ENCODE measurements at places on chromosomes 1 and 21. TPM values are rescaled to one million over a fixed set of nuclear protein-coding genes. Genes with fewer than 3 reads are reported as not detected.

ZNF670 gene
- 12.8 TPM for total RNA-seq

PLPPR4 gene
- 0.31 TPM for total RNA-seq

PGLYRP3 gene
- total RNA-seq: not detected

C1QB gene
- total RNA-seq: not detected

ZNF695 gene
- total RNA-seq: 22.3 TPM

CENPF gene
- total RNA-seq: 113 TPM

DNA sequence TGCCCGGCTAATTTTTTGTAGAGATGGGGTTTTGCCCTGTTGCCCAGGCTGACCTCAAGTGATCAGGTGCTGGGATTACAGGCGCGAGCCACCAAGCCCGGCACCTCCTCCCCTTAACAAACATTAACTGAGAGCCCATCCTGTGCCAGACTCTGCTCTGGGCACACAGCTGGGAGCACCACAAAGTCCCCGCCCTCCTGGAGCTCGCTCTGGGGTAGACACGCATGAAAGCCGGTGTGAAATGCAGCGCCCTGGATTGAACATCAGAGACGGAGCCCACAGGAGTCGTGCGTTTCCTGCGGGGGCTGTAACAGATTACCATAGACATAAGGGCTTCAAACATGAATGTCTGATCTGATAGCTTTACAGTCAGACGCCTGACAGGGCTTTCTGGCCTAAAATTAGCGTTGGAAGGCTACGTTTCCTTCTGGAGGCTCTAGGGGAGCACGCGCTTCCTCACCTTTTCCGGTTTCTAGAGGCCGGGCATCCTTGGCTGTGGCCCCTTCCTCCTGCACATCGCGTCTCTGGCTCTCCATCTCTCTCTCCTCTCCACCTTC, 14.3 kb downstream of the SLC27A3 start:
- H3K27ac ChIP-seq: no peak overlapping the region
- no peaks in the 10 kb centered on the region for H3K27me3 ChIP-seq
- H3K4me1 ChIP-seq: no peaks in the 10 kb centered on the region
- peak; percentile 28 for DNase-seq
- H3K4me3 ChIP-seq: no peak overlapping the region

GRCh38 chr1:234544087-234544579, 65.2 kb upstream of the TARBP1 start:
- no peak overlapping the region for H3K27ac ChIP-seq
- 0 out of 2 replicates have a peak, but pooled peaks cover 2% of the 10 kb centered on the region for H3K4me1 ChIP-seq
- no peaks in the 10 kb centered on the region for H3K36me3 ChIP-seq

DNA sequence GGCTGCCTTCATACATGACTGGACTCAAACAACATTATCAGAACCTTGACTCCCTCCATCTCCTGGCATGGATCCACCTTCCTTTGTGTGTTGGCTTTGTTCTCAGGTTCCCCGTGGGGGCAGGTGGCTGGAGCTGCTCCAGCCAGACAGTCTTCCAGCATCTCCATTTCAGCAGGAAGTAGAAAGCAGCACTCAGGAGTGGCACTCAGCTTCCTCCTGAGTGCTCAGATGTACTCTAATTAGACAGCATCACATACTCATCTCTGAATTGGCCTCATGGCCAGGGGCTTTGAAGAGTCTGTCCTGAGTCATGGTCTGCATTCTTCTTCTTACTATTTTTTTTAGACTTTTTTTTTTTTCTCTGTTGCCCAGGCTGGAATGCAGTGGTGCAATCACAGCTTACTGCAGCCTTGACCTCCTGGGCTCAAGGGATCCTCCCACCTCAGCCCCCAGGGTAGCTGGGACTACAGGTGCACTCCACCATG, 27.9 kb downstream of the OVAAL start:
- DNase-seq: no peak
- H3K27me3 ChIP-seq: no peaks in the 10 kb centered on the region
- H3K36me3 ChIP-seq: no peaks in the 10 kb centered on the region
- H3K27ac ChIP-seq: no peak overlapping the region
- H3K4me3 ChIP-seq: no peak overlapping the region

DNA sequence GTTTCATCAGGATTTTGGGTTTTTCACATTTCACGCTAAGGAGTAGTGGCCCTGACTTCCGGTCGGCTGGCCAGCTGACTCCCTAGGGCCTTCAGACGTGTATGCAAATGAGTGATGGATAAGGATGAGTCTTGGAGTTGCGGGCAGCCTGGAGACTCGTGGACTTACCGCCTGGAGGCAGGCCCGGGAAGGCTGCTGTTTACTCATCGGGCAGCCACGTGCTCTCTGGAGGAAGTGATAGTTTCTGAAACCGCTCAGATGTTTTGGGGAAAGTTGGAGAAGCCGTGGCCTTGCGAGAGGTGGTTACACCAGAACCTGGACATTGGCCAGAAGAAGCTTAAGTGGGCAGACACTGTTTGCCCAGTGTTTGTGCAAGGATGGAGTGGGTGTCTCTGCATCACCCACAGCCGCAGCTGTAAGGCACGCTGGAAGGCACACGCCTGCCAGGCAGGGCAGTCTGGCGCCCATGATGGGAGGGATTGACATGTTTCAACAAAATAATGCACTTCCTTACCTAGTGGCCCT, 23.1 kb upstream of the TNFRSF1B start:
- H3K27me3 ChIP-seq: no peaks in the 10 kb centered on the region
- no peak for DNase-seq
- no peak overlapping the region for H3K4me3 ChIP-seq
- no peak overlapping the region for H3K27ac ChIP-seq
- H3K4me1 ChIP-seq: no peaks in the 10 kb centered on the region

GRCh38 chr1:164578479-164579200, 19.7 kb downstream of the PBX1 start:
- H3K4me1 ChIP-seq: peaks cover 15% of the 10 kb centered on the region
- peaks cover 26% of the 10 kb centered on the region for H3K36me3 ChIP-seq
- H3K4me3 ChIP-seq: peak overlapping the region; percentile 58
- H3K27ac ChIP-seq: no peak overlapping the region

DNA sequence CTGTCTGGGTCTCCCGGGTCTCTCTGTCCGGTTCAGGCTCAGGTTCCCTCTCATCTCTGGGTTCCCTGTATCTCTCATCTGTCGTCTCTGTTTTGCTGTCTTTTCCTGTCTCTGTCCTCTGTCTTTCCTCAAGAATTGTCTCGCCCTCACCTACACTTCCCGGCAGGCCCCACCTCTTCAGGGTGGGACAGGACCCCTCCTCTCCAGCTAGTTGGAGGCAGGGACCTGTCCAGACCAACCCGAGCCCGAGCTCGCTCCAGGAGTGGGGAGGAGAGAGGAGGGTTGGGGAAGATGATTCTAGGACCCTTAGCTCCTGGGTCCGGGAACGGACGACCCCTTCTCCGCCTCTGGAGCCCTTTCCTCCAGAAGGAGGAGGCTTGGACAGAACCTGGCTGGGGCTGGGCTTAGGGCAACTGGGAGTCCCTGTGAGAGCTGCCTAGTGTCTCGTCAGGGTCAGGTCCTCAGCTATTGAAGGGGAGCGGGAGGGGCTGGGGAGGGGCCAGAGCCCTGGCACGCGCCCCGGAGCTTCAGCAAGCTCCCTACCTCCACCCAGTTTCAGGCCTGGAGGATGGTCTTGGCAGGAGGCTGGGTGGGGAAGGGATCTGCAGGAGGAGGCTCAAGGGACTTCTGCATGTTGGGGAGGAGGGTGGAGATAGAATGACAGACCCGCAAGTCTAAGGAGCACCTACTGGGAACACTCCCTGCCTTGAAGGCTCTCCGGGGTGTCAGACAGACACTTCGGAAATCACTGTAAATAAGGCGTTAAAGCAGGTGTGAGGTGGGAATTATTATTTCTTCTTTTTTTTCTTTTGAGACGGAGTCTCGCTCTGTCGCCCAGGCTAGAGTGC, 26.3 kb upstream of the EPB41 start:
- no peak overlapping the region for H3K27ac ChIP-seq
- peak overlapping the region; percentile 91 for H3K4me3 ChIP-seq
- H3K27me3 ChIP-seq: no peaks in the 10 kb centered on the region
- no peaks in the 10 kb centered on the region for H3K36me3 ChIP-seq

GRCh38 chr1:47621977-47622376, 184.1 kb downstream of the FOXD2 start:
- H3K36me3 ChIP-seq: no peaks in the 10 kb centered on the region
- no peaks in the 10 kb centered on the region for H3K4me1 ChIP-seq
- H3K4me3 ChIP-seq: no peak overlapping the region

DNA sequence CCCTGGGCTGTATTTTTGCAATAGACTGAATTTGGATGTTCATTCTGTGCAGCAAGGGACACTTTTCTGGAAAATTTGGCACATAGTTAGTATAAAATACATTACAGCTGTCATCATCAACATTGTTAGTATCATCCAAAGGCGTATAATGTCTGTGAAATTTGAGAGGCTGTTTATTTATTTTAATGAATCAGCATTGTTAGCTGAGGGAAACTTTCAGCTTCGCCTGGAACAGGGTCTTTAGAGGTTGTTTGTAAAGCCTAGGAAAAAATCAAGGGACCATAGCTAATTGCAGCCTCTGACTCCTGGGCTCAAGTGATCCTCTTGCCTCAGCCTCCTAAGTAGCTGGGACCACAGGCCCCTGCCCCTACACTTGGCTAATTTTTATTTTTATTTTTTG, 106.8 kb upstream of the USP24 start:
- H3K4me3 ChIP-seq: no peak overlapping the region
- no peaks in the 10 kb centered on the region for H3K36me3 ChIP-seq
- no peaks in the 10 kb centered on the region for H3K4me1 ChIP-seq

DNA sequence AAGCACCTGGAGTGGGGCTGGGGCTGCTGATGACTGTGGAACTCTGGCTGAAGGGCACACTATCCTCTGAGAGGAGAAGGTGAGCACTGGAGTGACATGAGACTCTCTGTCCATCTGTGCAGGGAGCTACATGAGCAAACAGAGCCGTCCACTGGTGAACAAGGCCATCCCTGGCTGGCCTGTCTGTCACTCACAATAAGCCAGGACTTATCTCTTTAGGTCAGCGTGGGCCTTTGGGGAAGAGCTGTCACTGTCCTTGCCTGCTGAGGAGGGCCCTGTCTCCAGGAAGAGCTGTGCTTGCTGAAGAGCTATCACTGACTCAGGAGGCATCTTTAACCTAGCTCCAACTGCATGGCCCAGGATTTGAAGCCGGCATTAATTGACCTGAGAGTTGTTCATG, 82.1 kb downstream of the FOXD2 start:
- H3K27ac ChIP-seq: no peak overlapping the region
- peaks cover 2% of the 10 kb centered on the region for H3K27me3 ChIP-seq
- no peak for DNase-seq
- no peak overlapping the region for H3K4me3 ChIP-seq

DNA sequence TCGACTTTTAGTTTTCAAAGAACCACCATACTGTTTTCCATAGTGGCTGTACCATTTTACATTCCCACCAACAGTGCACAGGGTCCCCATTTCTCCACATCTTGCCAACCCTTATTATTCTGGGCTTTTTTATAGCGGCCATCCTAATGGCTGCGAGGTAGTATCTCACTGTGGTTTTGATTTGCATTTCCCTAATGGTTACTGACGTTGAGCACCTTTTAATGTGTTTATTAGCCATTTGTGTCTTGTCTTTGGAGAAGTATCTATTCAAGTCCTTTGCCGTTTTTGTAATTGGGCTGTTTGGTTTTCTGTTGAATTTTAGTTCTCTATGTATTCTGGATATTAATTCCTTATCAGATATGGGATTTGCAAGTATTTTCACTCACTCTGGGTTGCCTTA, 22.3 kb upstream of the KCNAB2 start:
- H3K36me3 ChIP-seq: no peaks in the 10 kb centered on the region
- H3K27me3 ChIP-seq: no peaks in the 10 kb centered on the region
- H3K4me1 ChIP-seq: peaks cover 2% of the 10 kb centered on the region
- no peak overlapping the region for H3K27ac ChIP-seq
- DNase-seq: no peak
- no peak overlapping the region for H3K4me3 ChIP-seq

- no peak overlapping the region for H3K4me3 ChIP-seq
- no peak for DNase-seq
- H3K36me3 ChIP-seq: peaks cover 89% of the 10 kb centered on the region
- H3K27me3 ChIP-seq: no peaks in the 10 kb centered on the region
Measured at GRCh38 chr1:110048923-110049601, 14.6 kb downstream of the STRIP1 start.

- no peak for DNase-seq
- no peak overlapping the region for H3K4me3 ChIP-seq
- H3K36me3 ChIP-seq: peaks cover 8% of the 10 kb centered on the region
- H3K4me1 ChIP-seq: no peaks in the 10 kb centered on the region
Measured at GRCh38 chr1:117479086-117479485, 111.8 kb downstream of the MAN1A2 start.

- no peaks in the 10 kb centered on the region for H3K36me3 ChIP-seq
- no peak overlapping the region for H3K27ac ChIP-seq
- DNase-seq: no peak
- peaks cover 1% of the 10 kb centered on the region for H3K4me1 ChIP-seq
Measured at GRCh38 chr21:23684431-23684830, 1922.8 kb downstream of the MRPL39 start.

DNA sequence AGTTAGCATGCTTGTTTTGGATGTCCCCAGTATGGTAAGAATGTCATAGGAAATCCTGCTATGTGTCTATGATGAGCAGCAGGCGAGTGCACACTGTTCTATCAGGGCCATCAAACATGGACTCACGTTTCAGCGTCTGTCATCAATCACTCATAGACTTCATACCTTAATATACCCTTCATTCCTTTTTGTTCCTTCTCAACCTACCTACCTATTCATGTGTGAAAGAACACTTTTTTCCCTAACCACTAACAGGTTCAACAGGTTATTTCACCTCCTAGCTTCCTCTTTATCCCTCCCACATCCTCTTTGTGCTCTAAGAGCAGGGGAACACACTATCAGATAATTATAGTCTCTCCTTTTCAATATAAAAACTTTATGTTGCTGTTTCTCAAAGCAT, 300.6 kb downstream of the TM2D1 start:
- no peak overlapping the region for H3K27ac ChIP-seq
- H3K4me1 ChIP-seq: no peaks in the 10 kb centered on the region
- DNase-seq: no peak
- H3K27me3 ChIP-seq: no peaks in the 10 kb centered on the region
- H3K36me3 ChIP-seq: no peaks in the 10 kb centered on the region
- H3K4me3 ChIP-seq: no peak overlapping the region

DNA sequence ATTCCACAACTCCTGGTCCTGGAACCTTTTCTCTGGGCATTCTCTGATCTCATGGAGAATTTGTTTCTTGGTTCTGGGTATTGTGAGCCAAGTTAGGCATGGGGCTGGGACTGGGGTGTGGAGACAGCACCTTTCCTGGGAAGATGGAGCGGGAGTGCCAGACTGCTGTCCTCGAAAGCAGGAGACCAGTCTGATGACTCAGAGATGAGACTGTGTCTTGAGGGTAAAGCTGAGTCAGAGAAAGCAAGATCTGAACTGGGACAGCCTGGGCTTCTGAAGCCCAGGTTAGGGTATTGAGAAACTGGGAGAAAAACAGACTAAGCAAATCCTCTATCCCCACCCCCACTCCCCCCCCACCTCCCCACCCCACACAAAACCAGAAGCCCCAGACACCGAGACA, 2.2 kb upstream of the KANK4 start:
- H3K4me3 ChIP-seq: no peak overlapping the region
- H3K4me1 ChIP-seq: no peaks in the 10 kb centered on the region
- peaks cover 30% of the 10 kb centered on the region for H3K27me3 ChIP-seq
- DNase-seq: no peak
- no peak overlapping the region for H3K27ac ChIP-seq
- H3K36me3 ChIP-seq: no peaks in the 10 kb centered on the region

GRCh38 chr1:234499119-234499942, 20.4 kb upstream of the TARBP1 start:
- H3K27ac ChIP-seq: no peak overlapping the region
- no peak overlapping the region for H3K4me3 ChIP-seq
- DNase-seq: peak; percentile 87
- H3K27me3 ChIP-seq: no peaks in the 10 kb centered on the region
- H3K36me3 ChIP-seq: no peaks in the 10 kb centered on the region

- H3K27ac ChIP-seq: no peak overlapping the region
- H3K36me3 ChIP-seq: no peaks in the 10 kb centered on the region
- H3K4me3 ChIP-seq: no peak overlapping the region
Measured at GRCh38 chr1:241994171-241994570, 4.7 kb downstream of the MAP1LC3C start.
